ENCODE measurements at places on chromosomes 3 and 15. TPM values are rescaled to one million over a fixed set of nuclear protein-coding genes. Genes with fewer than 3 reads are reported as not detected.
A peak's percentile ranks its signal among the peaks of the same experiment; 100 is the strongest.

The GRIP2 gene
- total RNA-seq: 0.14 TPM

The FMN1 gene
- 2.6 TPM for total RNA-seq

The CEP97 gene
- 14.0 TPM for total RNA-seq

The FBXO40 gene
- under 0.01 TPM for total RNA-seq

The FBLN2 gene
- total RNA-seq: 15.3 TPM

The ADGRG7 gene
- 0.14 TPM for total RNA-seq

The ECE2 gene
- total RNA-seq: not detected

The ANKUB1 gene
- not detected for total RNA-seq

The GREM1 gene
- 0.14 TPM for total RNA-seq

The CCDC39 gene
- total RNA-seq: 0.05 TPM

The TGM5 gene
- 0.19 TPM for total RNA-seq

DNA sequence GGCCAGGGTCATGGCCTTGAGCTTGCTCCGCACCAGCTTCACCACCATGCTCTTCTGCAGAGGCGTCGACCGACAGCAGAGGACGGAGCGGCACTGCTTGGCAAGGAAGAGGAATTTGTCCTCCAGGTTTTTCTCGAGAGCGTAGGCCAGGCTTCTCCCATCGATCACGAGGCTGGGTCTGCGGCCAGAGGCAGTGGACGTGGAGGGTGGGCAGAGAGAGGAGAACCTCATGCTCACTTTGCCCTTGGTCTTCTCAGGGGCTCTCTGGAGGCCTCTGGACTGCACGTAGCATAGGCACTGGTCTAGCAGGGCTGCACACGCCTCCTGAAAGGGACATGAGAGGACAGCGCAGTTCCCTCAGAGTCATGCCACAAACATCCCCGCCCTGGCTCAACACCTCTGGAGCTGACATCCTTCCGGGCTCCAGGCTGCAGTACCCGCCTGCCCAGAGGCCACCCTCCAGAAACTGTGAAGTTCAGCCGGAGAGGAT lies 168.3 kb downstream of the ATP10A start:
- no peak for DNase-seq

DNA sequence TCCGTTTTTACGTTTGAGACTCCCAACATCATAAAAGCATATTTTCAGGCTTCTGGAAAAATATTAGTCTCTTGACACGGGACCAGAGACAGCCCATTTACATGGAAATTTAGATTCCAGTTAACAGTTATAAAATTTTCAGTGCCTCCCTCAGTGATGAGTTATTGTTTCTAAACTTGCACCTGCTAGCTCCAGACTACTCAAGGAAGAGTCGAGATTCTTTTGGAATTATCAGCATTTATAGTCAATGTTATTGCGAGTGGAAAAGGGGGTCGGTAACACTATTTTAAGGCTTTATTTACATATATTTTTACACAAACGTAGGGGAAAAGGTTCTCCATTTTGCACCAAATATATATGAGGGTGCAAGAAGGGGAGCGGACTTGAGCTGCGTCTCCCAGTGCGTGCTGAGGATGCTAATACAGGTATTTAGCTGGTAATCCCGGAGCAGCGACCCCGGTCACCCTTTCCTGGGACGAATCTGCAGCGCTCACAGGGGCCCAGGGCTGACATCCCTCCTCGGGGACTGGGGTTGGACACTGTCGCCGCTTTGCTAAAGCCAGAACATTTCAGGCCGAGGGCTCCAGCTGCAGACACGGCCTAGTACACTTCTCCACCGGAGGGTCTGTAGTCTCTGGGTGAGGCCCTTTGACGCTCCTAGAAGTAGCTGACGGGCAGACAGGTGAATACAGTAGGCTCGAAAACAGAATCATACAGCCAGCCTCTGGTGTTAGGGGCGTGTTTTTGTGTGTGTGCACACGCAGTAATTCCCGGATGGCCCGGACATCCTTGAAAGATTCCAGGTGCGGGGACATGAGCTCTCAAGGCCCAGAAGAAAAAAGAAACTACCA lies 729 bp upstream of the ZBTB11 start:
- no peak for DNase-seq

DNA sequence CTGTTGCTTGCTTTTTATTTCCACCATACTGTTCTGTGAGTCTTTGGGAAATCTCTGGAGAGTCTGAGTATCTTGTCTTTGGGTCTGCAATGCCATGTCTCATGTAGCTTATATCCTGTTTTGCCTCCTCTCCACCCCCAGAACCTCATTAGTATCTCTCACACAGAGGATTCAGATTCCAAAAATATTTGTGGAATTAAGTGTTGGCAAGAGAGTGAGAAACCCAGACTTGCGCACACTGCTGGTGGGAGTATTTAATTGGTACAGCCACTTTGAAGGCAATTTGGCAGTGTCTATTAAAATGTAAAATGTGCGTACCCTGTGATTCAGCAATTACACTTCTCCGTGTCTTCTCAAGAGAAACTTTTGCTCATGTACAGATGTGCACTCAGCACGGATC lies 68.6 kb downstream of the ZNF621 start:
- DNase-seq: no peak

DNA sequence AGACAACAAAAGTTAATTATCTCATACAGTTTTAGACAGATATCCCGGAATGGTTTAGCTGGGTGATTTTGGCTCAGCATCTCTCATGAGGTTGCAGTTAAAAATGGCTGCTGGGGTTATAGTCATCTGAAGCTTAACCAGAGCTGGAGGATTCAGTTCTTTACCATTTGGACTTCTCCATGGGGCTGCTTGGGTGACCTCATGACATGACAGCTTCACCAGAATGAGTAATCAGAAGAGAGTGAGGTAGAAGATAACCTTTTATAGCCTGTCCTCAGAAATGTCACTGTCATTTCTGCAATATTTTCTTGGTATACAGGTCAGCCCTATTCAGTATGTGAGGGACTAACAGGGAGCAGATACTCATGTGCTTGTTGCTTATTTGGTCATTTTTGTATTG lies 30.9 kb downstream of the TFG start:
- no peak for DNase-seq

DNA sequence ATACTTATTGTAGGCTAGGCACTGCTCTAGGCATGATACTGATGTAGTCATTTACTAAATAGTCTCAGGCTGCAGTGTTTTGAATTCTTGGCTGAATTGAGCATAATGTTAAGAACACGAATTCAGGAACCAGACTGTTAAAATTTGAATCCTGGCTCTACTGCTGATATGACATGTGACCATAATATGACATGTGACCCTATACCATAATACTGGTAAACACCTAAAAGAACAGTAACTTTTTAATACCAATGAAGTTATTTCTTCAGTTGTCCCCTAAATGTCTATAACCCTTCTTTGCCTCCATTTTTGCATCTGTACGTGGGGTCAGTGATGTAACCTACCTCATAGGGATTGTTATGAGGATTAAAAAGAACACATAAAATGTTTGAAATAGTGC lies 18.1 kb downstream of the TBC1D23 start:
- DNase-seq: no peak

DNA sequence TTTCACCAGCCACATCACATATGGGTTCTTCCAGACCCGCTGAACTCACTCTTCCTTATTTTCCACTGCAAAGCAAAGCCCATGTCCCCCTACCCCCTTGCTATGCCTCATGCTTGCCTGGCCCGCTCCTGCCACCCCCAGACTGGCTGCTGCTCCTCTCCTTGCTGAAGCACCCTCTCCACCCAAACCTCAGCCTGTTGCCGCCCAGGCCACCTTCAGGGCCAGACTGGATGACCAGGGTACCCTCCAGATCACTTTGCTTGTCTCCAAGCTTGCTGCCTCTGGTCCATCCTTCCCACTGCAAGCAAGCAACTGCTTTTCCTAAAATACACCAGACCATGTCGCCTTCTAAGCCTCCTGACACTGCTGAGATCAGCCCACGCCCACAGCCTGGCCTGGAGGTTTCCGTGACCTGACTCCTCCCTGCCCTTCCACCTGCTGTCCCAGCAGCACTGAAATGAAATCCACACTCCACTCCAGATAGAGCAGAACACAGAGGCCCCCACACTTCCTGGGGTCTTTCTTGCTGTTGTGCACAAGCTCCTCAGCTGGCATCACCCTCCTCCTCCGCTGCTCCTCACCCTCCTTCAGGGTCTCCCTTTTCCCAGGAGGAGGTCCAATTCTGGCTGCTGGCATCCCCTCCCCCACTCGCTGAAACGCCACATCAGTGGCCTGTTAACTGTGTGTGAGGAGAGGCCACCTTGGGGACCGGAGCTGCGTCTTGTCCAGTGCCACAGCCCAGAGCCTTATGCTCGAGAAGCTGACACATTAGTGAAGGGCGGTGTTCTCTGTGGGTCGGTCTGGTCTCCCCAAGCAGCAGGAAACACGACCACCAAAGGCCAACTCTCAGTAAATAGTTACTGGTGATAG lies 99.1 kb downstream of the ADCY5 start:
- no peak for DNase-seq

DNA sequence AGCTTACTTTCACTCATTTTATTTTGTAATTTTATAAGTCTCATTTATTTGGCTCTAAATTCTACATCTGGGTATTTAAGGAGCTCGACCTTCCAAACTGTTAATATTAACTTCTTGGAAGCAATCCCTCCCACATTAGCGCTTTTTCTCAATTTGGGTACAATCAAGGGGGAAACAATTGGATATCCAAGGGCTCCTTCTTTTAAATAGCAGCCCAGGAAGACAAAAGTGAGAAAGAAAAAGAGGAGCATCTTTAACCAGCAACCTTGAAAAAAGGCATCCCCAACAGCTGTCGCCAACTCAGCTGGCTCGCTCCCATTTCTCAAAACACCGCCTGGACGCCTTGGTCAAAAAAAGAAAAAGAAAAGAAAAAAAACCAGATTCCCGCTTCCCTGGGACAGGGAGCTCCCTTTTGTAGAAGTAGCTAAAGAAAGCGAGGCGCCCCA lies 873 bp downstream of the C3orf70 start:
- DNase-seq: no peak

DNA sequence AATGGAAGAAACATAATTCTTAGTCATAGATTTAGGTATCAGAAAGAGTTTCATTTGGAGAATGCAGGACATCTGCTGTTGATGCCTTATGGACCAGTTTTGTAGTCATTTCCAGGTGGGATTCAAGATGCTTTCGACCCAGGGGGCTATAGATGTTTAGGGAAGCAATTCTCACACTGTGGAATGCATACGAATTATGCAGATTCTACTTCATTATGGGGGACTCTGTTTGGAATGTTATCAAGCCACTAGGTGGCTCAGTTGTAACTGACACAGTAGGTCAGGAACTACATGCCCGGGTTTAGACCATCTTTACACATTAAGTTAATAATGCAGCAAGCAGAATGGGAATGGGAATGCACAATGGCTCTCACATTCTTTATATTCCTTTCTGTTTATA lies 1359.8 kb downstream of the ZPLD1 start:
- no peak for DNase-seq

GRCh38 chr3:46435081-46435726 lies 28.1 kb downstream of the CCRL2 start:
- DNase-seq: no peak

DNA sequence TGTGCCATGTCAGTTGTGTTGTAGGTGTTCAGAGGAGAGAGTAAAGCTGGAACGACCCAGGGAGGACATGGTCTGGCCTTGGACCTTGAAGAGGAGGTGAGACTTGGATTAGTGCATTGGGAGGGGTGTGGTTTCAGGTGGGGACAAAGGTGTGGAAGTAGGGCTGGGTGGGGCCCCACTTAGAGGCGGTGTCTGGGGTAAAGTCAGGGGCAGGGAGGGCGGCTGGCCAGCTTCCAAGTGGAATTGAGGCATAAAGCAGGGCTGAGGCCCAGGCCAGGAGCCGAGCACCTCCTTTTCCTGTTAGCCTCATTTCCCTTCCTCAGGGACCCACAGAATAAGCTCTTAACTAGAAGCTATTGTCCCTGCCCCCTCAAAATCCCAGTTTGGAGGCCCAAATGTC lies 36.2 kb upstream of the FLNB start:
- no peak for DNase-seq

GRCh38 chr15:71261909-71262308 lies 146.6 kb downstream of the THSD4 start:
- no peak for DNase-seq

GRCh38 chr3:164458986-164459385 lies 619.3 kb downstream of the SI start:
- no peak for DNase-seq

DNA sequence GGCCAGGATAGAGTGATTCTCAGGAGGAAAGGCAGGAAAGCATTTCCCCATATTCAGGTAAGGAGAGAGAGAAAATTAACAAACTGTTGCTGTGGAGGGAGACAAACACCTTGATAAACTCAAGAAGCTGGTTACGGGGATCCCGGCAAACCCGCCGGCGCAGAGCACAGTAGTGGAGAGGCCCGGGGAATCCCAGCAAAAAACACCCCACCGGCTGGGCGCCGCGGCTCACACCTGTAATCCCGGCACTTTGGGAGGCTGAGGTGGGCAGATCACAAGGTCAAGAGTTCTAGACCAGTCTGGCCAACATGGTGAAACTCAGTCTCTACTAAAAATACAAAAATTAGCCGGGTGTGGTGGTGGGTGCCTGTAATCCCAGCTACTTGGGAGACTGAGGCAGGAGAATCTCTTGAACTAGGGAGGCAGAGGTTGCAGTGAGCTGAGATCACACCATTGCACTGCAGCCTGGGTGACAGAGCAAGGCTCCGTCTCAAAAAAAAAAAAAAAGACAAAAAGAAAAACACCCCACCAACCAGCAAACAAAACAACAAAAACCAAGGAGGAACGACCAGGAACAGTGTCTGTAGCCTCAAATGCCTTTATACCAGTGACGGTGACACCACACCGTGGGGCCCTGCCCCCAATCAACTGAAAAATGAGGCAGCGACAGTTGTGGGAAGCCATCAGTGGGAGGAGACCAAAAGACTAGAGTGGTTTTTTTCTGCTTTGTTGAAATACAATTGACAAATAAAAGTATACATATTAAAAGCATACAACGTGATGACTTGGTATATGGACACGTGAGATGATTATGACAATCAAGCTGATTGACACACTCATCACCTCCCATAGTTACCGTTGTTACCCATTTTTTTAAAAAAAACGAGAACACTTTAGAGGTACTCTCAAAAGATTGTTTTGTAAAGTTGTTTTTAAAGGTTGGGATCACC lies 40.2 kb upstream of the IDH2 start:
- peak; percentile 80 for DNase-seq

DNA sequence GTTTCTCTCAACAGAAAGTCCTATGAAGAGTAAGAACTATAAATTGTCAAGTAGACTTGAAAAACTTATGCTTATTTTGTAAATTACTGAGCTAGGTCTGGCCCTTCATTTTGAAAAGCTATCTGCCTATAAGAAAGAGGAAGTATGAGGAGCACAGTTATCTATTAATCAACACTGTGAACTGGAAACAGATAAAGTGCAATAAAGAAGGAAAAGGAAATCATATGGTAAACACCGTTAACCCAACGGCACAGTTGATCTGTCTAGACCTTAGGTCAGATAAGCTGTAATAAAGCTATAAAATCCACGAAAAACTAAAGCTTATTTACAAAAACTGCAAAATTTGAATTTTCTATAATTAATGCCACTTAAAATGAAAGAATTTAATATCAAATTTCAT lies 242.5 kb downstream of the ZBTB20 start:
- DNase-seq: no peak

GRCh38 chr3:68706536-68706935 lies 225.8 kb downstream of the TAFA4 start:
- no peak for DNase-seq

GRCh38 chr15:53447053-53447574 lies 312.3 kb downstream of the WDR72 start:
- no peak for DNase-seq
